ENCODE measurements at places on chromosomes 5 and 9. TPM values are rescaled to one million over a fixed set of nuclear protein-coding genes. Genes with fewer than 3 reads are reported as not detected.

- DNase-seq, result no peak
These were observed 46.2 kb downstream of the ANKRD33B start for GRCh38 chr5:10610058-10610457.

The LCP2 gene
- total RNA-seq, result 13.5 TPM

- no peak for DNase-seq
These were observed 73.4 kb downstream of the GABBR2 start for GRCh38 chr9:98635374-98635773.

DNA sequence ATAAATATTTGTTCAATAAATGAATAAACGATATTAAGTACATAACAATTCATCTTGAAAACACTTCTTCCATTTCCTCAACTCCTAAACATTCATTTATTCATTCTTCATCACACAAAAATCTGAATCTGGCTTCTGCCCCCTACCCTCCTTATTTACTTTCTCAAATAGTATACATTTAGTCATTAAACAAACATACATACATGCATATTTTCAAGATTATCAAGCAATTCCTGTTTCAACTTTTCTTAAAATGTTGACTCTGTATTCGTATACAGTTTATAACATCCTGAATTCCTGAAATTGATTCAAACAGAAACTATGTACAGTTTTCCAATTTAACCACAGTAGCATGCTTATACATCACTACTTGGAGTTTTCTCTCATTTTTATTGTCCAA, 129.0 kb downstream of the MUSK start:
- DNase-seq, result no peak

- no peak for DNase-seq
These were observed 3.2 kb upstream of the P4HA2 start for GRCh38 chr5:132230871-132231270.

DNA sequence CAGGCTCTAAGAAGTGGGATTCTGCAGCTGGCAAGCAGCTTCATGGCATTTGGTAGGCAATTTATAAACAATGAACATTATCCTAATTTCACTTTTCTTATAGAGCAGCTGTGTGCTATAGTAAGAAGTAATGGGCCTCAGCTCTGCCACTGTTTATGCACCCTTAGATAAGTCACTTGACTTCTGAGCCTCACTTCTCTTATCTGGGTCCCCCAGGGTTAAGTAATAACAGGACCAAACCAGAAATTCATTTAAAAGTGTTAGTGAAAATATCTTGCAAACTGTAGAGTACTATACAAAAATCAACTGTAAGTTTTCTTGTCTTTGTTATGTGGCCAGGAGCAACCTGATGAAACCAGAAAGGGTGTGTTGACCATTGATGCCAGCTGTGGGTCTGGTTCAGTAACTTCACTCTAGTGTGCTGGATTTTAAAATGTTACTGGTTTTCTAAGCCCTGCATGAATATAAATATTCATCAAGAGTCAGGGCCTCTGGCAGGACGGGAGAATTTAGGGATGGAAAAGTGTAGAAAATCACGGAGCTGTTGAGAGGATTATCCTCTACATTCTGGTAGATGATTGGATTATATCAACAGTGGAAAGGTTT, 24.2 kb downstream of the TNFAIP8 start:
- no peak for DNase-seq

- DNase-seq, result no peak
These were observed 34.5 kb upstream of the ZNF366 start for GRCh38 chr5:72541501-72542225.

DNA sequence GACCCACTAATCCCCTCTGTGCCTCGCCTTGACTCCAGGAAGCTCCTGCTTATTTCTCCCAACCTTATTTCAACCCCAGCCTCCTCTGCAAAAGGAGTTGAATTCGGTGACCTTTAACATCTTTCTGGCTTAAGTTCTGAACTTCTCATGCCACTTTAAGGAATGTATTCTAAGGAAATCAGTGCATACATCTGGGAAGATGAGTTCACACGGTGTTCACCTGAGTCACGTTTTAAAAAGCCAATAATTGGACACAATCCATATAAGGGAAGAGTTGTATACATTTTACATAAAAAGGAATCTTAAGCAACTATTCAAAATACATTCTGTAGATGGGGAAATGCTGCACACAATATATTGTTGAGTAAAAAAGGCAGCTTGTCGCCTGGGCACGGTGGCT, 33.2 kb downstream of the FAT2 start:
- no peak for DNase-seq

The PCDHGA8 gene
- total RNA-seq, result 0.87 TPM

The PTGS1 gene
- total RNA-seq, result 192 TPM

- DNase-seq, result no peak
These were observed 614.7 kb downstream of the TLR4 start for GRCh38 chr9:118318770-118319431.

GRCh38 chr5:83844449-83845068, 123.9 kb upstream of the HAPLN1 start:
- DNase-seq, result peak; percentile 9
